ENCODE measurements at places on chromosomes 12 and 14. TPM values are rescaled to one million over a fixed set of nuclear protein-coding genes. Genes with fewer than 3 reads are reported as not detected.

GRCh38 chr12:2277492-2278155, 224.8 kb downstream of the CACNA1C start:
- no peak for DNase-seq

- DNase-seq, result peak; percentile 76
Measured at GRCh38 chr14:20489093-20489994, 16.0 kb upstream of the RNASE10 start.

The VRTN gene
- total RNA-seq, result not detected

- DNase-seq, result no peak
Measured at GRCh38 chr12:38915429-38916182, 10.2 kb upstream of the CPNE8 start.

The DYNC1H1 gene
- 272 TPM for total RNA-seq

- no peak for DNase-seq
Measured at GRCh38 chr14:61106959-61107641, 126.1 kb downstream of the SLC38A6 start.

GRCh38 chr12:87585882-87586557, 443.2 kb downstream of the C12orf50 start:
- no peak for DNase-seq

DNA sequence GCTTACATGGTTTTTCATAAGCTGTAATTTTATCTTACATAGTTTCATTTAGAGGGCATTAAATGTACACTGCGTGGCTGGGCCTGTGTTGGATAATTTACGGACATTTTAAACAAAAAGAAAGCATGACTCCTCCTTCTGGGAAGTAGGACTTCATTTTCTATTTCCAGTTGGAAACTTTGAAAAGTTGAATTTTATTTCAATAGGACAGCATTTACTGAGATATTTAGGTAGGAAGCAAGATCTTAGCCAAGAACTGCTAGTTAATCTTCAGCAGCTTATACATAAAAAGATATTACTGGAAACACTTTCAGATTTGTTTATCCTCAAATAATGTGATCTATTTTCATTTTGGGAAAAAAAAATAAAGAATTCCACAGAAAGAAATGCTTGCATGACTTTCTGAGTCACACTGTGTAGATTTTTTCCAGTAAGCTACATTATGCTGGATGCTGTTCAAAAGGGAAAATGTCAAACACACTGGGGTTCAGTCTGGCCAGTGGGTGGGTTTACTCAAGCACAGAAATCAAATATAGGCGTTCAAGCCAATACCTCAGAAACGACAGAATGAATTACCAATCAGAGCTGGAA, 239.4 kb upstream of the KRR1 start:
- DNase-seq, result no peak

The PROX2 gene
- not detected for total RNA-seq

GRCh38 chr12:32820376-32820931, 64.8 kb upstream of the YARS2 start:
- no peak for DNase-seq

GRCh38 chr14:66539034-66539433, 31.1 kb downstream of the GPHN start:
- DNase-seq, result no peak

- DNase-seq, result no peak
Measured at GRCh38 chr12:131586269-131586668, 124.6 kb upstream of the SFSWAP start.

The ART4 gene
- not detected for total RNA-seq

GRCh38 chr12:23556661-23557060, 392.8 kb downstream of the SOX5 start:
- DNase-seq, result no peak

DNA sequence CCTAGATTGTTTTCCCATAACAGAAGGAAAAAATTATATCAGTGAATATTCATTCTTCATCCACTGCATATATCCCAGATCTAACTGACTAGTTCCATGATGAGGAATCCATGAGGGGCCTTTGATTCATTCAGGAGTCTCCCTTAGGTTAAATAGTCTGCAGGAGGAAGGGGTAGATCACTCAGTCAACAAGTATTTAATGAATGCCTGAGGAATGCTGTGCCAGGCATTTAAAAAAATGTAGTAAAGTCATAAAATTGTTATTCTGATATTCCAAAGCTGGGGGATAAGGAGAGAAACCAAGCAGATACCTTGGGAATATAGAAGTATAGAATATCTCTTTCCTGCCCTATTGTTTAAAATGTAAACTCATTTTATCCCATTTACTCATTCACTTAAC, 216.2 kb upstream of the CAND1 start:
- DNase-seq, result no peak

The TAS2R14 gene
- 2.7 TPM for total RNA-seq

- no peak for DNase-seq
Measured at GRCh38 chr12:39846971-39847650, 227.5 kb upstream of the ABCD2 start.

- DNase-seq, result peak; percentile 22
Measured at GRCh38 chr12:70002097-70002911, 177.3 kb downstream of the MYRFL start.

GRCh38 chr12:110280392-110280778, 662 bp upstream of the ATP2A2 start:
- no peak for DNase-seq

DNA sequence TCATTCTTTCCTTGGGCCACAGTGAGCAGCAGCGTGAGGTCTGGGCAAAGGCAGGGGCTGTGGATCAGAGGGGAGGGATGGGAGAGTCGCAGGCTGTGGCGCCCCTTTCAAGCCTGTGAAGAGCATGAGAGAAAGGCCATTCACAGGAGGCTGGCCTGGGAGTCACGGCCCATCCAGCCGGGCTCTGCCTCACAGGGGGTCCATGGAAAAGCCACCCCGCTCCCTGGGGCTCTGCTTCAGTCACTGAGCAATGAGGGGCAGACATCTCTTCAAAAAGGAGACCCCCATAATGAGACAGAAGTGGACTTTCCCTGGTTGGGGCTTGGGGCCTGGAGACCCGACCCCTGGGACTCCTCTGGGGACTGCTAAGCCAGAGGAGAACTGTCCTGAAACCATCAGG, 117.0 kb upstream of the GSC start:
- DNase-seq, result no peak

DNA sequence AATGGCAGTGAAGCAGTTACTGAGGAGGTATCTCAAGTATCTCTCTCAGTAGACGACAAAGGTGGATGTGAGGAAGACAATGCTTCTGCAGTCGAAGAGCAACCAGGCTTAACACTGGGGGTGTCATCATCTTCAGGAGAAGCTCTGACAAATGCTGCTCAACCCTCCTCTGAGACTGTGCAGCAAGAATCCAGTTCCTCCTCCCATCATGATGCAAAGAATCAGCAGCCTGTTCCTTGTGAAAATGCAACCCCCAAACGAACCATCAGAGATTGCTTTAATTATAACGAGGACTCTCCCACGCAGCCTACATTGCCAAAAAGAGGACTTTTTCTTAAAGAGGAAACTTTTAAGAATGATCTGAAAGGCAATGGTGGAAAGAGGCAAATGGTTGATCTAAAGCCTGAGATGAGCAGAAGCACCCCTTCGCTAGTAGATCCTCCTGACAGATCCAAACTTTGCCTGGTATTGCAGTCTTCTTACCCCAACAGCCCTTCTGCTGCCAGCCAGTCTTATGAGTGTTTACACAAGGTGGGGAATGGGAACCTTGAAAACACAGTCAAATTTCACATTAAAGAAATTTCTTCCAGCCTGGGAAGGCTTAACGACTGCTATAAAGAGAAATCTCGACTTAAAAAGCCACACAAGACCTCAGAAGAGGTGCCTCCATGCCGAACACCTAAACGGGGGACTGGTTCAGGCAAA, 216.6 kb downstream of the AKAP6 start:
- no peak for DNase-seq

DNA sequence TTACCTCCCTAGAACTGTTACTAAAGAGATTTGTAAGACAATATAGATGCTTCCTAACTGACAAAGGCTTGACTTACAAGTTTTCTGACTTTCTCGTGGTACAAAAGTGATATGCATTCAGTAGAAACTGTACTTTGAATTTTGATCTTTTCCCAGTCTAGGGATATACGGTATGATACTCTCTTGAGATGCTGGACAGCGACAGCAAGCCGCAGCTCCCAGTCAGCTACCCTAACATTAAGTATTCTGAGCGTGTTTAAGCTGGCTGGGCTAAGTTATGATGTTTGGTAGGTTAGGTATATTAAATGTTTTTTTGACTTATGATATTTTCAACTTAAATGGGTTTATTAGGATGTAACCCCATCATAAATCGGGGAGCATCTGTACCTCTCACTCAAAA, 55.2 kb upstream of the CDKL1 start:
- DNase-seq, result no peak

The CABP1 gene
- total RNA-seq, result 0.16 TPM

The TBX3 gene
- total RNA-seq, result not detected

DNA sequence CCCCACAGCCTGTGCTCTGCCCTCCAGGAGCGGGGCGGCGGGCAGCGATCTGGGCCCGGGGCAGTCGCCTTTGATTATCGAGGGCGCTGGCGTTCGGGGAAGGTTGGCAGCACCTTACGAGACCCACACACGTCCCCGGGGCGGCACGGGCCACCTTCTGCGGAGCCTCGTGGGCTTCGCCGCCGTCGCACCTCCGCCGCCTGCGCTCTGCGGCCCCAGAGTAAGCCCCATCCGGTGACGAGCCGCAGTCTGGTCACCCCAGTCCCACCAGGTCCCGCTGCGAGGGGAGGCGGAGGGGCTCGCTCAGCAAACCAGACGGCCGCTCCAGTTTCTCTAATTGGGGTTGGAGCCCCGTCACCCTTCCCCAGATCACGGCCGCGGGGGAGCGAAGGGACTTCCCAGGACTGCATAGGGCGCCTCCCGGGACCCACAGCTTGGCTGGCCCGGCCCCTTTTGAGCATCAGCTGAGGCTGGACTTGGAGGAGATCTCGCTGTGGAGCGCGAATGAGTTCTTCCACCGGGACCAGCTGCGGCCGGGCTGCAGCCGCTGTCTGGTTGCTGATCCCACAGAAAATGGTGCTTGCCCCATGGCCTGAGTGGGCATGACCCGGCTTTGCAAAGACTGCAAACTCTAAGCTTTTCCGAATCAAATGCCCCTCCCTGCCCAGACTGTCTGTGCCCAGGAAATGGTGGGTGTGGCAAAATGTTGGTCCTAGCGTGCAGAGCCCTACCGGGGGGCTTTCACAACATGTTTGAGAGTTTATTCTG, 560 bp downstream of the LGALS3 start:
- DNase-seq, result peak; percentile 83

DNA sequence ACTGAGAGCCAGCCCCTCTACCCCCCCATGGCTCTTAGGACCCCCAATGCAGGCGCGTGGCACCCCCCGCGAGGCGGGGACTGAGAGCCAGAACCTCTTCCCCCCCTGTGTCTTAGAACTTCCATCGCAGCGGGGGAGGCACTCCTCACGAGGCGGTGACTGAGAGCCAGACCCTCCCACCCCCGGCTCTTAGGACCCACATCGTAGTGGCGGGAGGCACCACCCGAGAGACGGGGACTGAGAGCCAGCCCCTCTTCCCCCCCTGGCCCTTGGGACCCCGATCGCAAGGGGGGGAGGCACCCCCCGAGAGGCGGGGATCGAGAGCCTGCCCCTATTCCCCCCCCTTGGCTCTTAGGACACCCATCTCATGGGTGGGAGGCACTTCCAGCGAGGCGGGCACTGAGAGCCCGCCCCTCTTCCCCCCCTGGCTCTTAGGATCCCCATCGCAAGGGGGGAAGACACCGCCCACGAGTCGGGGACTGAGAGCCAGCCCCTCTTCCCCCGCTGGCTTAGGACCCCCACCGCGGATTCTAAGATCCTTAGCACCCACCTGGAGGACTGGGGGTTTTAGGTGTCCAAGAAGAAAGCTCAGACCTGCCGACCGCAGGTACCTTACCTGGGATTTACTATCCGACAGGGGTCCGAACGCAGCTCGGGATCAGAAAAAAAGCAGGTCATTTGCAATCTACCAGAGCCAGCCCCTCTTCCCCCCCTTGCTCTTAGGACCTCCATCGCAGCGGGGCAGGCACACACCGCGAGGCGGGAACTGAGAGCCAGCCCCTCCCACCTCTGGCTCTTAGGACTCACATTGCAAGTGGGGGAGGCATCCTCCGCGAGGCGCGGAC, 44.9 kb downstream of the DDX11 start:
- no peak for DNase-seq

GRCh38 chr12:30624009-30624408, 71.7 kb downstream of the IPO8 start:
- no peak for DNase-seq

The BCL11B gene
- 48.2 TPM for total RNA-seq

The SERPINA12 gene
- not detected for total RNA-seq

DNA sequence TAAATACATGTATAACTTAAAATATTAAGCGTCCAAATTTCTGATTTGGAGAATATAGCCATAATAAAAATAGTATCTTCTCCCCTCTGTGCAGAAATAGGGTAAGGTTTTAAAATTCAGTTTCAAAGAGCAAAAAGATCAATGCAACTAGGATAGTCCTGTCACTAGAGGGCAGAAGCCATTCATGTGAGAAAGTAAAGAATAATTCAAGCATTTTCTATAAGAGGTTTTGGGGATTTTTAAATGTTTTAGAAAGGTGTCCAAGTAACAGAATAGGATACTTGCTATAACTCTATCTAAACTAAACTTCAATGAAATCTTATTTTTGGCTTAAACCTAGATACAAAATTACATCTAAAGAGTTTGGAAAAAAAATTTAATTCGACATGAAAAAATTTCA, 50.3 kb downstream of the ADAMTS20 start:
- DNase-seq, result no peak

The BBS10 gene
- 3.8 TPM for total RNA-seq

DNA sequence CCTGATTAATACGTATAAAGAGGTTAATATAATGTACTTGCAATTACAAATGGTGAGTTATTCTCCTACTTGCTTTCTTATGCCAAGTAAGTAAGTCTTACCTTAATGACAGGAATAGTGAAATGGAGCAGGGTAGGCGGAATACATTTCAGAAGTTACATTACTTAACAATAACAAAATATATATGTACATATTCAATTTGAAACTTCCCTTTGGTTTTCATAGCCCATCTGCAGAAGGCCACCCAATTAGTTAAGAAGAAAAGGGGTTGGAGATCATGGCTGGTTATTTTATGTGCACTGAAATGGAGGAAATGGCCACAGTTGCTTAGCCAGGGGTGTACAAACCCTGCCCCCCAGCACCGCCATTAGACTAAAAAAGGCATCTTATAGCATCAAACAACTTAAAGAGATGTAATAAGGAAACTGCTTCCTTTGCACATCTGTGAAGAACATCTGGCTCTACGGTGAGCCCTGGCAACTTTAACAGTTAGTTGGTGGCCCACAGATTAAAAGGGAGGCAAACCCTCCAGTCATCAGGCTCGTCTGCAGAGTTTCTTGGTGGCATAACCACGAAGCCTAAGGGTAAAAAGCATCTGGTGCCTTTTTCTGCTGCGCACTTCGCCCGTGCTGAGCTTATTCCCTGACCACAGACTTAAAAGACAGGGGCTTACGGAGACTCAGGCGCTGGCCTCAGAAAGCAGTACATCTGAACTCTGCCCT, 38.8 kb upstream of the DACT1 start:
- no peak for DNase-seq

The KIF26A gene
- 0.26 TPM for total RNA-seq

Measured in activated CD4-positive, alpha-beta T cell treated with anti-CD3 and anti-CD28 coated beads, Interleukin-2, amount 10 ng/mL, durations not matched to agents 24 days and 14 days (primary cell).